Activated CD4-positive, alpha-beta T cell treated with anti-CD3 and anti-CD28 coated beads, Interleukin-2, amount 50 U/mL, for 24 hours (primary cell): ENCODE measurements at places on chromosomes 5 and 9.

DNA sequence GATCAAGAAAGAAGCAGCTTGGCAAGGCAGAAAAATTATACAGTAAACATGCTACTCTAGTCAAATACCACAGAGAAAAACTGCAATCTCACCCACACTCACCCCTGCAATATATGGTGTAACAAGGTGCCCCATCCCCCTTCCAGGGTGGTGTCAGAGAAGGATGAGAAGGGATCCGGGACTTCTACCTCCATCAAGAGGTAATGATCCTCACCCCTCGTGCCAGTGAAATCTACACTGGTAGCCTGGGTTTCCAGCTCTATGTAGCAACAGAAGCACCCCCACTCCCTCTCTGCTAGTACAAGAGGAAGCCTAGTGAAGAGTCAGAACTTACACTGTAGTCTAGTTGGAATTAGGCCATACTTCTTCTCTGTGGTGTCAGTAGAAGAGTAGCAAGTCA, 18.9 kb downstream of the SLCO4C1 start:
- DNase-seq: no peak

- DNase-seq: no peak
Measured at GRCh38 chr5:1036504-1037122, 28.0 kb downstream of the NKD2 start.

DNA sequence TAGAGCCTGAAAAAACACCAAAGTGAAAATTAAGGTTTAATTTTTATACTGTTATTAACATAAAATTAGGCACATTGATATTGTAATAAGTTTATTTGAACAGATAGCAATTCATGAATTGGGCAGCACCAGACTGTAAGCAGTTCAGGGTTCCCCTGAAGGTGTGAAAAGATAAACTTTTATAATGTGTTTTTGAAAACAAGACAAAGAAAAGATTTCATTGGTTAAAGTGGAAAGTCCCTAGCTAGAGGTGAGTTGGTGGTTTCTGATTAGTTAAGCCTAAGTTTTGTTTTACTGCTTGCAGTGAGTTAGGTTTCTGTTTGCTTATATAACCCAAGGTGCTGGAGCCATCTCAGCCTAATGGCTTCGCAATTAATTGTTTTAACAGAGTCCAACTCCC, 96.5 kb upstream of the RPS23 start:
- DNase-seq: no peak

- no peak for DNase-seq
Measured at GRCh38 chr5:77859306-77859705, 83.2 kb upstream of the TBCA start.

GRCh38 chr9:136958473-136958872, 6.4 kb downstream of the LCN12 start:
- no peak for DNase-seq

DNA sequence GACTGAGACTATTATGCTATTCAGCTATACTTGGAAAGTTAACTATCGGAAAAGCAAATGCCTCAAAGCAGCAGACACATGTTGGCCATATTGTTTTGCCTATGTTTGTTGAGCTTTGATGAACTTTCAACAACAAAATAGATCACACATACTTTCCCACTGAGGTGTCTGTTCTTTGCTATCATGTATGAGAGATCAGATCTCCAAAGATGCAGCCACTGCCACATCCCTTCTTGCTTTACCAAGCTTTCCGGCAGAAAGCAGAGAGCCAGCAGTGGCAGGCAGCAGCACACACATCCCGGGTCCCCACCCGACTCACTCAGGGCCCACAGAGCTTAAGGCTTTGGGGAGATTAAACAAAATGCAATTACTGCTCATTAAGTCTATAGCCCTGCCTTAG, 18.8 kb downstream of the ZBTB5 start:
- DNase-seq: no peak

DNA sequence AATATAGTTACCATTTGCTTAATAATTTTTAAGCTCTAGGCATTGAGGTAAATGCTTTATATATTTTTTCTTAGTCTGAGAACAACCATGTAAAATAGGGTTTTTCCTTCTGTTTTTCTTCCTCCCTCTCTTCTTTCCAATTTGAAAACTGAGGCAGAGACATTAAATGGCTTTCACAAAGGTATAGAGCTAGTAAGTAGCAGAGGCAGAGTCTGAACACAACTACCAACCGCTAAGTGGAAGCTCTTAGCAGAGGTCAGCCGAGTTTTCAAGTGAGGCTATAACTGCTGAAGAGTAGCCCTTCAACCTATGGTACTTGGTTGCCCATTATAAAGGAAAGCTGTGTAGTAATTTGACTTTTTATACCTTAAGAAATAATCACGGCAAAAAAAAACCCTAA, 187.1 kb downstream of the MEF2C start:
- no peak for DNase-seq

- no peak for DNase-seq
Measured at GRCh38 chr5:55364537-55365055, 56.8 kb downstream of the MTREX start.

- DNase-seq: no peak
Measured at GRCh38 chr9:126052791-126053190, 273.8 kb upstream of the MVB12B start.

- no peak for DNase-seq
Measured at GRCh38 chr9:73172901-73173215, 21.2 kb downstream of the ANXA1 start.

GRCh38 chr9:95025213-95026147, 292.0 kb downstream of the FANCC start:
- DNase-seq: no peak
